CD4-positive, alpha-beta T cell treated with Interleukin-21 for 1 hour (primary cell): ENCODE measurements at places on chromosomes 3 and 15.

DNA sequence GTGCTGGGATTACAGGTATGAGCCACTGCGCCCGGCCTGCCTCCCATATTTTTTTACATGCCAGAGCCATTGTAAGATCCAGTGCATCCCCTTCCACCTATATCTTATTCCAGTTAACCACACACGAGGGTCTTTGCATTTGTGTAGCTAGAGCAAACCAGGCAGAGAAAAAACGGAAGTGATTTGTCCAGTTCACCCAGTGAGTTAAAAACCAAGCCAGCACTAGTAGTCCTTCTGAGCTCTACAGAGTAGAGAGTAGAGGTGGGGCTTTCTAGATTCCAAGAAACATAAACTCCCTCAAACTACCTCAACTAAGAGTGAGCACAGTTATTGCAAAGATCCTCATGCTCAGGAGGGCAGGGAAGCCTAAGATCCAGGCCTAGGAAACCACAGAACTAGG, 34.7 kb downstream of the TMEM158 start:
- no peak for DNase-seq

- DNase-seq = no peak
Measured at GRCh38 chr3:182608832-182609231, 184.5 kb upstream of the ATP11B start.

GRCh38 chr15:28246605-28247004, 75.4 kb downstream of the HERC2 start:
- no peak for DNase-seq

GRCh38 chr3:11602886-11603527, 40.7 kb downstream of the VGLL4 start:
- no peak for DNase-seq

GRCh38 chr3:134066651-134067530, 37.2 kb upstream of the SLCO2A1 start:
- DNase-seq = no peak

DNA sequence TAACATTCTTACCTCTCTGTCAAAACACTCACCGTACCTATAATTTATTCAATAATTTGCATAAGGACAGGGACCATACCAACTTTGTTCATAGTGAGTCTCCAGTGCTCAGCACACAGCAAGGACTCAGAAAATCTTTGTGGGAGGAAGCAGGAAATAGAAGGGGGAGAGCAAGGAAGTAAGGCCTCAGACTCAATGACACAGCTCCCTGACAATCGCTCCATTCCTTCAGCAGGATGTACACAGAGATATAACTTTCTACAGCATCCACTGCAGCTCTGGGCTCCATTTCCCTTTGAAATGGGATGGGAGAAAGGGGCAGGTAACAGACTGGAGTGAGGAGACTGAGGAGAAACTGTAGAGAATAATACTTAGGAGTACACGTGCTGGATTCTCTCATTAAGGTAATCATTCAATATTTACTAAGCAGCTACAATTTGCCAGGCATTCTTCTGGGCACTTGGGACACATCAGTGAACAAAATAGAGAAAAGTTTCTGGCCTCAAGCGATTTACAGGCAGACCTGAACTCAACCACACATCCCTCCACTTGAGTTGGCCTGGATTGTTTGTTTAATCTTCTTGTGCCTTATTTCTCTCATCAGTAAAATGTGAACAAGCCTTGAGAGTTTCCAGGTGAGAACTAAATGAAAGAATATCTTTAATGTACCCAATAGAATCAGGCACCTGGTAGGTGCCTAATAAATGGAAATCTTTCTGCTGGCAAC, 330.3 kb upstream of the THBS1 start:
- no peak for DNase-seq

- no peak for DNase-seq
Measured at GRCh38 chr3:52529376-52530333, 4.0 kb downstream of the NT5DC2 start.

DNA sequence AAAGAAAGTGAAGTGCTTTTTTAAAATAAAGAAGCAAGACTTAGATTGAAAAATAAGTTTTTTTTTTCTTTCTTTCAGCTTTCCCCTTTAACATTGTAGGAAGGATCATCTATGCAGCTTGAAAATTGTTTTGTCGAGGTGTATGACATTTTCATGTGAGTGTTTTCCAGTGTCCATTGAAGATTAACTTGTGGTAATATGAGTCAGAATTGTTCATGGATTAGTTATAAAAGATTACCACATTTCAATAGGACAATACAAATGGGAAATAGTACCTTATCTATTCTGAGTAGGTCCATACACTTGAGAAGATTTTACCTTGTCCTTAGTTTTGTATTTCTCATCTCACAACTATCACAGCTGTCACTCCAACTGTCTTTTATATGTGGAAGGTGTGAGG, 1234.7 kb downstream of the NSUN3 start:
- DNase-seq = no peak

- no peak for DNase-seq
Measured at GRCh38 chr15:33074942-33075341, 119.6 kb downstream of the FMN1 start.
